Hematopoietic multipotent progenitor cell treated with erythropoietin and hydrocortisone succinate and interleukin-3 and kit ligand, for 6 days (in vitro differentiated cells): ENCODE measurements at places on chromosomes 5 and 9.

- peak; percentile 72 for DNase-seq
Observed at GRCh38 chr5:40628407-40628806, 51.3 kb upstream of the PTGER4 start.

GRCh38 chr5:135073761-135074345, 39.8 kb upstream of the PITX1 start:
- DNase-seq = no peak

DNA sequence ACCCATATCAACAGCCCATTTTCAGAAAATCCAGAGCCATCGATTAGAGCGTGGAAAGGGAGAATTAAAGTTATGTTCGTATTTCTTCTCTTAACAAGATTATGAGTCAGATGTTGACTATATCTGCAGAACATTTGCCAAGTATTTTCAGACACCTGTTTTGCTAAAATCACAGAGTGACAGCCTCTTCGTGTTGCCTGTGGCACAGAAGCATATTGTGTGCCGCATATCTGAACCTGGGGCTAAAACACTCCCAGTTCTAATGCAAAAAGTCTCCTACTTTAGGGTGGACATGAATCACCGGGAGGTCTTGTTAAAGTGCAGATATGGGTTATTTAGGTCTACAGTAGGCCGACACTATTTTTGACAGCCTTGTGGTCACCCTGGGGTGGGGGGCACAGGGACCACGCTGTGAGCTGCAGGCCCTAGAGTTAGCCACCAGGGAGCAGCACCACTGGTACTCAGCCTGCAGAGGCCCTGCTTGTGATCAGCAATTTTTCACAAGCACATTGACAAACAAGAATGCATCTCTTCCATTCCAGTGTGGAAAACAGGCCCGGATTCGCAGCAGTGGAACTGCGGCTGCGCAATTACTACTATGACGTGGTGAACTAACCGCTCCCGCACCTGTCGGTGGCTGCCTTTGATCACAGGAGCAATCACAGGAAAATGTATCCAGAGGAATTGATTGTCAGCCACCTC, 93.5 kb downstream of the SYK start:
- peak; percentile 13 for DNase-seq

- no peak for DNase-seq
Observed at GRCh38 chr5:59346982-59347381, 546.5 kb downstream of the PDE4D start.

DNA sequence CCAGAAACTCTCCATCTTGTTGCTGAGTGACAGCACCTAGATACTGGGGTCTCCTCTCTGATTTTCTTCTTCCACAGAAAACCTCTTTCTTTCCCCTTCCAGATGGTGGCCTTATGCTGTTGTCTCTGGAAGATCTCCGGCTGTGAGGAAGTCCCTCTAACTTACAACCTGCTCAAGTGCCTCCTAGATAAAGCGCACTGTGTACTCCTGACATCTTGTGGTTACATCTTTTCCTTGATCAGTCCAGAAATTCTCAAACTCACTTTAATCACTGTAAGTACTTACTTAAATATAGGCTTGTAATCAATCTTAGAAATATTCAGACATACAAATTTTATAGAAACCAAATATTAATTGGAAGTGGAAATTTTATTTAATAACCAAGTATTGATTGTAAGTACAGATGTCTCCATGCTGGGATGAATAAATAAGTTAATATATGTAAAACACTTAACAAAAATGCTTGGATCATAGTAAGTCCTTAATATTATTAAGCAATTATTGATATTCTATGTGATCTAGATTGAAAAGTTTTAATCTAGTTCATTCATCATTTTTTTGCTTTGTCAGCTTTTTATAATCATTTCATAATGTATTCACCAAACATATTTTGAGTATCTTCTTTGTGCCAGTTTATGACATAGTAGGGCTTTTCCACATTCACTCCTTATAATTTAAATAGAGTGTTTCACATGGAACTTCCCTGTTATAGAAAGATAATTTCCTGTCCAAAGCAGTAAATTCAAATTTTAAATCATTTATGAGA, 1381.4 kb upstream of the CDH6 start:
- peak; percentile 71 for DNase-seq

DNA sequence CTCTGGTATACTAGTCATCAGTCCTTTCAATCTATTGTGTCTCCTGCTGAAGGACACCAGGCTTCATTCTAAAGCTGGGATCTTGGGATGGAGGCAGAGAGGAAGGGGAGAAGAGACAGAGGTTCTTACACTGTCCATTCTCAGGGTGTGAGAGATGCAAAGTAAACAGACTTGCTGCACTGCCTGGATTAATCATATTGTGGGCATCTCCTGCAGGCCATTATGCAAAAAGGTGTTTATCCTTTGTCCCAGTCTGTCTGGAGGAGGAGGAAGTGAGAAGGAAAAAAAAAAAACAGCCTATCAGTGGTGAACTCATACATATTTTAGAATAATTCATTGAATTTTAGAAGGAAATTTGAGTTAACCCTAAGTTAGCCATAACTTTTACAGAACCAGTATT, 92.9 kb upstream of the TNPO1 start:
- no peak for DNase-seq

- peak; percentile 75 for DNase-seq
Observed at GRCh38 chr5:61625681-61626621, 293.9 kb downstream of the ZSWIM6 start.

- DNase-seq = no peak
Observed at GRCh38 chr9:128262687-128263086, 13.1 kb downstream of the GOLGA2 start.

GRCh38 chr5:38835887-38836286, 9.9 kb upstream of the OSMR start:
- DNase-seq = no peak

DNA sequence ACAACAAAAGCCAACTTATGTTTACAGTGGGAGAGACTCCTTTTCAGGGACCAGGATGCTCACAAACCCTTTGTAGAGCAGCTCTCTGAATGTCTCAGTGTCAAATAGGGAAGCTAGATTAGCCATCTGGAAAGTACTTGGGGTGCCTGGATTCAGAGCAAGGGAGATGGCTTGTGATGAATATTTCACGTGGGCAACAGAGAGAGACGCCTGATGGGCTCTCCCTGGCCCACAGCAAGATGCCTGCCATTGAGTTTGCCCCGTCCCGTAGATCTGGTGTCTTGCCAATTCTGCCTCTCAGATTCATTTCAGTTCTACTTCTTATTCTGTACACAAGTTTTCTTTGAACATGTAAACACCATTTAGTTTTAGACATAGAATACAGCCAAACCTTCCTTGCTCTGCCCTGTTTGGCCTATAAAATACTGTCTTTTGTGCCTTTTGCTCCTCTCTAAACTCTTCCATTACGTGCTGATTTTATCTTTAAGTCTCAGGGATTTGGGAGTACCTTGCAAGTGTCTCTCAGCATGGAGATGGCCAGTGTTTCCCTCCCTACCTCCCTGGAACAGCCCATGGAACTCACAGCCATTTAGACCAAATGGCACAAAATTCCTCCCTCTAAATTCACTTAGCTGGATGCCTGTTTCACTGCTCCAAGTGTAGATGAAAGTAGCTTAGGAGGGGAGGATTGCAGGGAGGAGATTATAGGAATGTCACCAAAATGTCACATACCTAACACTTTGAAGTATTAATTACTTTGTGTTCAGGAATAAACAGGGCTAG, 234.3 kb downstream of the SAXO1 start:
- DNase-seq = no peak

DNA sequence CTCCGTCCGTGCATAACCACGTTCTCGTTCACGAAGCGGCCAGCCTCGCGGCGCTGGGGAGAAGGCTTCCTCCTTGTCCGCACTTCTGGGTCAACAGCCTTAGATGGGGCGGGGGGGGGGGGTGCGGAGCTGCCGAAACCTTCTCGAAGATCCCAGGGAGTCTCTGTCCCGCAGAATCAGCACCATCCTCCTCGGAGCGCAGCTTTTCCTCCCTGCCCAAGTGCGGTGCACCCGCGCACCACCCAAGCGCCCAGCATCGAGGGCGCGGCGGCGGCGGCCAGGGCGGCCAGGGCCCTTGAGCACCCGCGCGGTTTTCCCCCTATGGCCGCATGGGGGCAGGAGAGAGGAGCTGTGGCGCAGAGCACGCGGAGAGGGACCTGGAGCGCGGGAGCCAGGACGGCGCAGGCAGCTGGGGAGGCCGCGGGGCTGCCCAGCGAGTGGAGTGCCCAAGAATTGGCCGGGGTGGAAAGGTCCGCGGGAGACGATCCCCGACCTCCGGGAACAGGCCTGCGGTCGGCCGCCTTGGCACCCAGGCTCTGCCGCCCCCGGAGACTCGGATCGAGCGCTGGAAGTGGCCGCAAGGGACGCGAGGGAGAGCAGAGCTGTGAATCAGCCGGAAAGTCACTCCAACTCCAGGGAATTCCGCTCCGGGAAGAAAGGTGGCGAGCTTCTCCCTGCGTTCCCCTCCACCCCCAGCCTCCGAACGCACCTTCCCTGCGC, 43.1 kb downstream of the TMEM174 start:
- DNase-seq = peak; percentile 86
